ENCODE measurements at places on chromosomes 5 and 9.

DNA sequence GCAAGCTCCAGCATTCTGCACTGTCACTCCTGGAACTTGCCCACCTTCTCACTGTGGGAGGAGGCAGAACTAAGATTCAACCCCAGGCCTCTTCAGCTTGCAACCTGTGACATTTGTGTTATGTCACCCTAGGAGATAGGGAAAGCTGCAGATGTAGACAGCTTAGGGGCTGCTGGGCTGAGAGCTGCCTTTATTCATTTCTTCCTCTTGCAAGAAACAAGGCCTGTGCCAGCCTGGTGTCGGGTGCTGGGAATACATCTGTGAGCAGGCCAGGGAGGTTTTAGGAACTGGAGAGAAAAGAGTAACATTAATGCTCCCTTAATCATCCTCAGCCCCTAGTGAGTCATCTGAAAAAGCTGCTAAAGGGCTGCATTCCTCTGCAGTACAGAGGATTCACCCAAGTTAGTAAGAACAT lies 101.8 kb downstream of the FGF18 start:
- DNase-seq, result no peak

DNA sequence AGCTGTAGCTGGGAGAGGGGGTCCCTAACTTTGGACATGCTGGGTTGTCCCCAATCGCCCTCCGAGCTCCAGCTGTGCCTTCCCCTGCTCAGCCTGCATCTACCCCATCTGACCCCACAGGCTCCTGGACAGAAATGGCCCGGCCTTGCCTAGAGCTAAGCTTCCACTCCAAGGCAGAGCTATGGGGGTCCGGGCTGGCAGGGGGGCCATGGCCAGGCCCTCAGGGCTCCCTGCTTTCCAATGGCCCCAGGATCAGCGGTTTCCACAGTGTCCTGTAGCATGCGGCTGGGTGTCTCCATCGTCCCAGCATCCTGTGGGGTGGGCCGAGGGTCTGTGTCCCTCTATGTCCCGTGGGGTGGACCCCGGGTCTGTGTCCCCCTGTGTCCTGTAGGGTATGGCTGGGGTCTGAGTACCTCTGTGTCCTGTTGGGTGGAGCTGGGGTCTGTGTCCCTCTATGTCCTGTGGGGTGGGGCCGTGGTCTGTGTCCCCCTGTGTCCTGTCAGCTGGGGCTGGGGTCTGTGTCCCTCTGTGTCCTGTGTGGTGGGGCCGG lies 130.6 kb downstream of the RXRA start:
- no peak for DNase-seq

DNA sequence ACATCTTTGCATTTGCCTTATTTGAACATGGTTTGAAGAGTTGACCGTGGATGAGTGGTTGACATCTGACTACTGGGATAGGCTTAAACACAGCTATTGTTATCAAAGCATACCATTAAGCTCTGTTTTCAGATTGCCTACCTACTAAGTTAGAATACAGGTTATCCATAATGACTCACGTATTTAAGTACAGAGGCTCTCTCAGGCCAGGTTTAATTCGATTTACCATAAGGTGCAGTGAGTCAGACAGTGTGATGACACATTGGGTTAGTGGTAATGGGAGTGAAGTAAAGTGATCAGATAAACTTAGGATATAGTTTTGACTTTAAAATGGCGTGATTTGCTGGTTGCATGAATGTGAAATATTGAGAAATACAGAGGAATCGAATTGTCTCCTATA lies 732.0 kb upstream of the CTNND2 start:
- DNase-seq, result no peak

GRCh38 chr5:40017135-40017534 lies 592.4 kb upstream of the DAB2 start:
- no peak for DNase-seq

DNA sequence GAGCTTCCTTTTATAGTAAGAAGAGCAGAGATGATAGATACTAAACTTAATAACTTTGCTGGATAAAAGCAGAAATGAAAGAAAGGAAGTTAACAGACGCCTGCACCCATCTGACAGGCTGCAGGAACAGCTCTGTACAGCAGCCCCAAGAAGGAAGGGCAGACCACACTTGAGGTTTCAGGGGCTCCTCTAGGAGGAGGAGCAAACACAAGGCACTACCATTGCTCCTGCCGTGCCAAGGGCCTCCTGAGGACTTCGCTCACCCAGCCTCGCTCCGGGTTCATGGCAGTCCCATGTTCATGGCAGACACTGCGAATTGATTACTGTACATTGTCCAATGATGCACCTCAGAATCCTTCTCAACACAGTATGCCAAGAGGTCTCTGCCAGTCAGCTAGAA lies 85.1 kb downstream of the AMBP start:
- DNase-seq, result no peak

DNA sequence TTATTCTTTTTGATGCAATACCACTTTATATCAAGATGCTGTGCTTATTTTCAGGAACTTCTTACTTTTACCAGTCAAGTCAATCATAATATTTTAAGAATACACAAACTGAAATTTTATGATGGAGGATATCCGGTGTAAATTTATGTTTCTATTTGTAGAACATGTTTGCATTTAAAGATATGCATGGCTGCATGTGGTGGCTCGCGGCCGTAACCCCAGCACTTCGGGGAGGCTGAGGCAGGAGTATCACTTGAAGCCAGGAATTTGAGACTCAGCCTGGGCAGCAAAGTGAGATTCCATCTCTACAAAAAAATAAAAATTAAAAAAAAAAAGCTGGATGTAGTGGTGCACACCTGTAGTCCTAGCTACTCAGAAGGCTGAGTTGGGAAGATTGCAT lies 73.5 kb upstream of the ALDH1A1 start:
- DNase-seq, result no peak

DNA sequence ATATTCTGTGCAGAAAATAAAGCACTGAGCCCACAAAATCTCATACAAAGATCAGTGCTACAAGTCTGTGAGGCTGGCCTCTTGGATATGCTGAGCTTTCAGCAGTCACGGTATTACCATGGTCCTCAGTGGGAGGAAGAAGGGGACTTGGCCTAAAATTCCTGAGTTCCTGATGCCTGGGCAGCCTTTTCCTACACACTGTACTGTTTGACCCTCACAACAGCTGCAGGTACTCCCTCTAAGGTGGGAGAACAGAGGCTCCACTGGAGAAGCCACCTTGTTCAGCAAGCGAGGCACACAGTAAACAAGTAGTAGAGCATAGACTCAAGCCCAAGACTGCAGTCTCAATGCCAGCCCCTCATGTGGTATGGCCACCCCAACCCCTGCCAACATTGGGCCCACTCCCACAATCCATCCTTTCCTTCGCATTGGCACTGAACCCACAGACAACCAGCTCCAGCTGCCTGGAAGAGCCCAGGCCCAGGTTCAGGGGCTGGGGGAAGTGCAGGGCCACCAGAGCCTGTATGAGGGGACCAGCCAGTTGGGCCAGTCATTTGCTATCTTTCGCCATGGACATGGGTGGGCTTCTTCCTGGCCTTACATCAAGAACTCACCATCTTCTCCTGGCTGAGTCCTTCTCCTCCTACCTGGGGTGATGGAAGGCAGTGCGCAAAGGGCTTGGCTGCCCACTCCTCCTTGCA lies 14.3 kb downstream of the ACSL6 start:
- no peak for DNase-seq

DNA sequence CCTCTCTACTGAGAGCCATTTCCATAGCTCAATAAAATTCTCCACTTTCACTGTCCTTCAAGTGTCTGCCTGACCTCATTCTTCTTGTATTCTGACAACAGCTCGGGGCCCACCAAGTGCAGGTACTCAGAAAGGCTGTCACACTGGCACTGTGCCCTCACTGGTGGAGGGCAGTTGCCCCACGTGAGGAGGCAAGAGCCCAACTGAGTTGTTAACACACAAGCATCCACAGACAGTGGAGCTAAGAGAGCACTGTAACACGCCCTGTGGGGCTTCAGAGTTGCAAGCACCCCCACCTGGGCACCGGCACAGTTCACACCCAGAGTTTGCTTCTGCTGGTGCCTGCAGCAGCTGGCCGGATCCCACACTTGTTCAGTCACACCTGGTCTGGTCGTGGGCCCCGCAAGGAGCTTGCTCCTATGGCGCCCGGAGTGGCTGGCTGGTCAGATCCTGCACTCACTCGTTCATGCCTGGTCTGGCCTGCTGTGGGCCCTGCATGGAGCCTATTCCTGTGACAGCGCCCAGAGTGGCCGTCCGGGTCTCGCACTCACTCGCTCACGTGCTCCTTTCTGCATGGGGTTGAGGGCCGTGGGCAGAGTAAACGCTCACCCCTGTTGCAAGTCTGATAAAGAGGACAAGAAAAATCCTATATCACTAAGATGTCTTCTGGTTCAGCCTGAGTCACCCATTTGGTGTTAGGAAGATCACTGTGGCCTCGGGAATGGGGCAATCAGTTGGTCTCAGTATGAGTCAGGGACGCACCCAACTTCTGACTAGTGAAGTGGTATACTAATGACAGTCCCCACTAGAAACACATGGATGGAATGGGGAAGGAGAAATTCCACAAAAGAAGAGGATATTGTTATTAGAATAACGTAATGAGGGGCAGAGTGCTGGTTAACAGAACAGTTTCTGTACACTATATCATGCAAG lies 87.0 kb upstream of the CCNH start:
- no peak for DNase-seq

DNA sequence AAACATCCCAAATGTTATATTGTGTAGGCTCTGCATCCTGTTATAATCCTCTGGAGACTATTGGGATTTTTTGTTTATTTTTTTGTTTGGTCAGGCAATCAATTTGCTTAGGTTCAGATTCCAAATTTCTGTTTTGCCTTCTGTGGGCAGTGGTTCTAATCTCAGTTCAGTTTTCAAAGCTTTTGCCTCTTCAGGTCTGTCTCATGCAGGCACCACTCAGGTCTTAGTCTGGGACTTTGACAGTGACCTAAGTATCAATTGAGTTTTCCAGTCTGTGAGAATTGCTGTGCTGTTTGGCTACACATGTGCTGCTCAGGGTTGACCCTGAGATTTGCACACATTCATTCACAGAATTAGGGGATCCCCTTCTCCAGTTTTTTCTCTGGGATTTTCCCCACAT lies 14.1 kb downstream of the SNX2 start:
- no peak for DNase-seq

DNA sequence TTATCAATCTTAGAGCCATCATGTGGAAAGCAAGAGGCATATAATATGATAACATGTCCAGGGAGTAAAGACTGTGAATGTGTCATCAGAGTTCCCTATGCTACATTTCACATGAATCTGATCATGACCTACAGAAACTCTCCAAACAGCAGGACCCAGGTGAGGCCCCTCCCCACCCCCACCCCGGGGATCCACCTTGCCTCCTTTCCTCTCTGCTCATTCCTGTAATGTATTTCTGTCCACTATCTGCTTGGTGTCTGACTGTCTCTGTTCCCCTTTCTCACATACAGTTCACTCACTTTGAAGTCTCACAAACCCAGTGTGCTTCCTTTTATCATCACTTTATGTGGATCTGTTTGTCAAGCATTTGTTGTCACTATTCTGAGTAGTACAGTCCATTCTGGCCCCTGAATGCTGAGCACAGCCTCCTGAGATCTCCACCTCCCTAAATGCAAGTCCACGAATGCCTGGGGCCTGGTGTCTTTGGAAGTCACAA lies 76.4 kb upstream of the SMARCA2 start:
- DNase-seq, result no peak

DNA sequence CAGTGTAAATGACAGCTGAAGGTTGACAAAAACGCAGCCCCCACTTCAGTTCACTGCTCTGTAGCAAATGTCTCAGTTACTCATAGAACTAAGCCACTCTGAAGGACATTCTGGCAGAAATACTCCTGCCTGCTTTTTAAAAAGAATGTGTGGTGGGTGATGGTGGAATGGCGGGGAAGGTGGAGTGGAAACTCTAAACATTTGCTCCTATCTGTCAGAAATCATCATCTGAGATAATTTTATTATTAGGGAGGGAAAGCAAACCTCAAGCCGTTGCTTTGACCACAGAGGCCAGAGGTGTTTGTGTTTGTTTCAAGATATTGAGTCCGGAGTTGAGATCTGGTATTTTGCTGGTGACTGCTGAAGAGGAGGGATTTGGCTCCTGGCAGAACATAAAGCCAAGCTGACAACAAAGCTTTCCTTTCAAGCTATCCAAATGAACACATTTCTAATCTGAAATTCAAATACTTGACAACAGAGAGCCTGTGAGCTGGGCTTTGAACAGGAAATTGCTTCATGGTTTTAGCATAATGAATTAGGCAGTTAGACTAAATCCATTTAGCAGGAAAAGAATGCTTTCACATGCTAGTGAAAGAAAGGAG lies 362.7 kb downstream of the CSNK1G3 start:
- DNase-seq, result no peak

DNA sequence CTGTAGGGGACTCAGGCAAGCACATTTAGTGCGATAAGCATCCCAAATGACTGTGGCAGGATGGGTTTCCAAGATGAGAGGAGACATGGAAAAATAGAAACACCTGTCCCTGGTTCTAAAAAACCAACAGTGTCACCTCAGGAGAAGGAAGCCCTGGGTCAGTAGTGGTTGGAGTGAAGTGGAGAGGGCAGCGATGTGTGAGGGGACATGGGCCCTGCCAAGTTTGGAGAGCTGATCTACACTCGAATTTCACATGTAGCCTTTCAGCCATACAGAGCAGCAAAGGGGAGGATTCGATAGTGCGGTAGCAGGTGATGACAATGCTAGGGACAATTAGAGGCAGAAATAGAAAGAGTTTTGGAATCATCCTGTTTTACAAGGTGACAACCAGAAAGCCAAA lies 32.6 kb upstream of the LHX2 start:
- no peak for DNase-seq

GRCh38 chr5:139474890-139475791 lies 4.3 kb downstream of the SMIM33 start:
- peak; percentile 55 for DNase-seq

GRCh38 chr5:122415030-122415800 lies 103.2 kb downstream of the SNCAIP start:
- no peak for DNase-seq

DNA sequence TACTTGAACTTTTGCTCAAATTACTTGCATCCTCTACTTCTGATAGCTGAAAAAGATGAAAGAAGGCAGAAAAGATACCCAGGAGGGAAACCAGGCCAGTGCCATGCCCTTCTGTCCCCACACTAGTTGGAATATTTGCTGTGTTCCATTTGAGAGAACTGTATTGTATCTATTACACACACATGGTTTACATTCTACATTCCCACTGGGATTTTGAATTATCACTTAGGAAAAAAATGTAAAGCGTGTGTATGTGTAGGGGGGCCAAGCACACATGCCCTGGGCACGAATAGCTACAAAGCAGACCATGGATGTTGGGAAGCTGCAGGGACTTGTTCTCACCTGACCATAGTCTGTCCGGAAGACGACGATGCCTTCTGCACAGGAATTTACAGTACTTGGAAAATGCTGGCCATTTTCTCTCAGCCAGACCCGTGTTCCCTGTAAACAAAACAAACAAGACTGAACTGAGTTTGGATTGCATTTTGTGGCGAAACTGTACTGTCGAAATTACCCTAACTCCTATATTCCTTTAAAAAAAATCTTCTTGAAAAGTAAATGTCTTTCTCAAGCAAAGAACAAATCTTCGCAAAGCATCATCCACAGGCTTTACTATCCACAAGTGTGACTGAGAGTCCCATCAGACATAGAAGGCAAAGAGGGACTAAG lies 58.7 kb downstream of the MYO10 start:
- DNase-seq, result no peak

Data from CD4-positive, alpha-beta T cell (primary cell).